ENCODE measurements at places on chromosomes 1 and 21.
A peak's percentile ranks its signal among the peaks of the same experiment; 100 is the strongest.

DNA sequence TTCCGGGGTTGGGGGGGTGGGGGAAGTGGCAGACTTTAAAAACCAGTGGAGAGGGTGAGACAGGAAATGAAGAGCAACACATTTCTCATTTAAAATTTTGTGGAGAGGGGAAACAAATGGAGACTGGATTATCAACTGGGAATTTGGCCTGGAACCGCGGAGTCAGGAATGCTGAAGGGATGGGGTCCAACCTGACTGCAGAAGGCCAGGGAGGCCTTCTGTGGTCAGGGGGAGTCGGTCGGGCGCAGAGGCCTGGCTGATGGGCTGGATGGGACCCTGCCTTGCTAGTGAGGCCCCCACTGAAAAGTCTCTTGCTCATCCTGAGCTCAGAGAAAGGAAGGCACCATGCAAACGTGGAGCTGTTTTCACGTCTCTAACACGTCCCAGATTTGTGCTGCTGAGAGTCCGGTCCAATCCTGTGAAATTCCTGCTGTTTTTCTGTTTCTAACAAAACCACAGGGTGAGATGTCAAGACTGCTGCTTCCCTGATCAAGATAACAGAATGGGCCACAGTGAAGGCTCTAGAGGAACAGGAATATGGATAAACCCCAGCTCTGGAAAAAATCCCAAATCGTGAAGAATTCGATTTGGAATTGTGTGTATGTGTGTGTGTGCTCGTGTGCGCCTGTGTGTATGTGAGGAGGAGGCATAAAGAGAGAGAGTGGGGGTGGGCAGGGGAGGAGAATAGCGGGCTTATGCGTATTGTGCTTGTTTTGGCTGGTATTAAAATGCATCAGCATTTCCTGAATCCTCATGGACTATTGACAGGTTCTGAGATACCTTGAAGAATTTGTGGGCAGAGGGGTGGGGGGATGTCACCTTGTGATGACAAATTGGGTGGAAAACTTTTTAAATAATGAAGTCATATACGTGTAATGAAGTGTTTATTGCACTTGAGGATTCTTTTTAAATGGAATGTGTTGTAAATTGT is 117.4 kb downstream of the NGF start:
- no peak for DNase-seq

DNA sequence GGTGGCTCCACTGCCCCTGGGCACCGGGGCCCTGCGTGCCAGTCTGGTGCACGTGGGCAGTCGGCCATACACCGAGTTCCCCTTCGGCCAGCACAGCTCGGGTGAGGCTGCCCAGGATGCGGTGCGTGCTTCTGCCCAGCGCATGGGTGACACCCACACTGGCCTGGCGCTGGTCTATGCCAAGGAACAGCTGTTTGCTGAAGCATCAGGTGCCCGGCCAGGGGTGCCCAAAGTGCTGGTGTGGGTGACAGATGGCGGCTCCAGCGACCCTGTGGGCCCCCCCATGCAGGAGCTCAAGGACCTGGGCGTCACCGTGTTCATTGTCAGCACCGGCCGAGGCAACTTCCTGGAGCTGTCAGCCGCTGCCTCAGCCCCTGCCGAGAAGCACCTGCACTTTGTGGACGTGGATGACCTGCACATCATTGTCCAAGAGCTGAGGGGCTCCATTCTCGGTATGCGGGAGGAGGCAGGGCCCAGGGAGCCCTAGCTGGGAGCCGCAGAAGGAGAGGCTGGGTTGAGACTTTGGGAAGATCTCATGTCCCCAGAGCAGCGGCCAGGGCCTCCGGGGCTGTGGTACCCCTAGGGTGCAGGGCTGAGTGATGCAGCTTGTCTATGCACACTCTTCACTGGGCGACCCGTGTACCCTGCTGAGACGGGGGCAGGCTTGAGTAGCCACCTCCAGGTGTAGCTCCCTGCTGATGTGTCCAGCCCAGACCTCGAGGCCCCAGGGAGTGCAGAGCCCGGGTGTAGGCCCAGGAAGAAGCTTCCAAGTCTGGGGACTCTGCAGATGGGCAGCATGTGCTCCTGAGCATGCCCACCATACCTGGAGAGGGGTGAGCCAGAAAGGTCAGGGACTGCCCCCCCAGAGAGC is 1.8 kb downstream of the VWA1 start:
- no peak for DNase-seq

DNA sequence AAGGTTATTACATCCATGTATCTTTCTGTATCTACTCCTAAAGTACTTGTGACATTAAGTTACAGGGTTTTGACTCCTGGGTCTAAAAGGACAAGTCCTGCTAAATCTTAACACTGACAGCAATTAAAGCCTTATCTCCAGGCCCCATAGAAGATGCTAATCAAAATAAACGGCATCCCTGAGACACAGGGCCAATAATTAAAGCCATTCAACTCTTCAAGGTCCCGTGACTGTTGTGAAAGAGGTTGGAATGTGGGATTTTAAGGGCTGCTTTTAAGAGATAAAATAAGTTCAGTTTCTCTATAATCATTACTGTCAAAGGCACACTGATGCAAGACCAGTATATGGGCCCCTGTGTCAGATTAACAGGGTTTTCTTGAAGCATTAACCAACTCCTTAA is 8.3 kb downstream of the DNAI4 start:
- DNase-seq: no peak

GRCh38 chr1:223748405-223748772 is 36.0 kb downstream of the CAPN2 start:
- no peak for DNase-seq

DNA sequence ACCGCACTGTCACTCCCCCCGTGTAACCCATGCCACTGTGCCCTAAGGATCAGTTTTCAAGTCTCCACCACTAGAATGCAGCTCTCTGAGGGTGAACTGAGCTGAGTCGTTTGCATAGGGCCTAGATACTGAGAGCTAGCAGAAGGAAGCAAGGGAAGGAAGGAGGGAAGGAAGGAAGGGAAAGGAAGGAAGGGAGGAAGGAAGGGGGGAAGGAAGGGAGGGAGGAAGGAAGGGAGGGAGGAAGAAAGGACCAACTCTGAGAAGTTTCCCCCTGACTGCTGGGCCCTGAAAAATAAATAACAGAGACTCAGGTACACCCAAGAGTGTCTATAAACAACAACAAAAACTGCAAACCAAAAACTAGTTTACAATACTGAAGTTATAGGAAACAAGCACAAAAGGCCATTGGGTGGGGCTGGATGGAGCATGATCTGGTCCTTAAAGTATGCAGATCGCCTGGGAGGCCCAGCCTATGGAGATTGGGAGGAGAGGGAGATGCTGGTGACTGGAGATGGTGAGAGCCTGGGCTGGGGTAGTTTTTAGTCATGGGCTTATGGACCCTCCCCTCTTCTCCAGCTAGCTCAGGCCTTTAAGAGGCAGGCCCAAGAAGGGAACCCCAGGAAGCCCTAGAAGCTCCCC is 1.7 kb upstream of the MRPS15 start:
- no peak for DNase-seq

DNA sequence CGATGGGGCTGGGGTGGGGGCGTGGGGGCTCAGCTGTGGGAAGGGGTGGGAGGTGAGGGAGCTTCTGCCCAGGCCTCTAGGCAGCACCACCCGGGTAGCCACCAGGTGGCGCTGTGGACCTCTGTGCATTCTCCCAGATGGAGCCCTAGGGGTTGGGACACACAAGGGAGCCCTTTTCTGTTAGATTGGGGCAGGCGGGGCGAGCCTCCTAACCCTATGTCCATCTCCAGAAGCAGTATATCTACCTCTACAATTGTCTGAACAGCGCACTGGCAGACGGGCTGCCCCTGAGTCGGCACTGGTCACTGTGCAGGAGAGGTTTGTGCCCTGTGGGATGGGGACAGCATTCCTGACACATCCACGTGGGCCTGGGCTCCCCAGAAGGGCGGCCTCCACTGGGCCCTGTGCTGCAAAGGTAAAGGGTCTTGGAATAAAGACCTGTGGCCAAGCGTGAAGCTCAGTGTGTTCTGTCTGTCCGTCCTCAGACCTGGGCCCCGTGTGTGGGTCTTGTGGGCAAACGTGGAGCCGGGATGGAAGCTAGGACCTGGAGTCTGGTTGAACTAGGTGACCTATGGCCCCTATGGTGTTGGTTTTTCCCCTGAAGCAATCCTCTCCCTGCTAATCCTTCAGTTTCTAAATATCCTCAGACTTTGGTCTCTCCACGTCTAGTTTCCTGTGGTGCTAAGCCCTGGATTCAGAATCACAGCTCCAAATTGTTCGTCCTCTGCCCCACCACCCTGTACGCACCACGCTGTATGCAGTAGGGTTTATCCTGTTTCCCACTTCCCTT is 4.4 kb upstream of the LGR6 start:
- DNase-seq: peak; percentile 76

- no peak for DNase-seq
Observed at GRCh38 chr1:99849413-99849743, 783 bp upstream of the AGL start.

DNA sequence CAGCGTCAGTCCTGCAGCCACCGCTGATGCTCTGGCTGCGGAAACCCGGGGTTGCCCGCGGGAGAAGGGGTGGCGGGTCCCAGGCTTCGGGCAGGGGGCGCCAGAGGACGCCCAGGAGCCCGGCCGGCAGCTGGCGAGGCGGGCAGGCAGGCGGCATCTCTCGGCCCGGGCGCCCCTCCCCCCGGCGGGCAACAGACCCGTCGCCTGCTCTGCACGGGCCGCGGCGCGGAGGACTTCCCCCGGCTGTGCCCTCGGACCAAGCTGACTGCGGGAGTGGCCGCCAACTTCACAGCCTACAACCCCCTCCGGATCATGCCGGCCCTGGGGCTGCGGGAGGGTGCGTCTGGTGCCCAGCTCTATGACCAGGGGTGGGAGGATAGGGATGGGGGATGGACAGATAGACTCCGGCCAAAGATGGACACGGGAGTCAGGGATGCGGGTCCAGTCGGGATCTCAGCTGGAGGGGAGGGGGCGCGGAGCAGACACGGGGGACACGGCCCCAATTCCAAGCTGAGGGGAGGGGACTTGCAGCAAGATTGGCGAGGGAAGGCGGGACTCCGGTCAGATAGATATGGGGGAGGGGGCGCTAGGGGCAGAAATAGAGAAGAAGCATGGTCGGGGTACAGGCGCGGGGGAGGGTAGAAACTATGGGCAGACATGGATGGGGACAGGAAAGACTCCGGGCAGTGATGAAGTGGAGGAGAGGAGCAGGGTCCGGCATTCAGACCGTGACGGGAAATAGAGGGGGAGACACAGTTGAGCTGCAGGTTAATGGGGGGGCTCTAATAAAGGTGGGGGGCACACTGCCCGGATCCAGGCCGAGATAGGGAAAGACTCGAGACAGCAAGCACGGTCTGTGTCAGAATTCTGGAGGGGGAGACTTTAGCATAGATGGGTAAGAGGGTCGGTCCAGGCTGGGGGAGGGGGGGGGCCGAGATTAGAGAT is 1.1 kb downstream of the ADGRB2 start:
- DNase-seq: peak; percentile 79

DNA sequence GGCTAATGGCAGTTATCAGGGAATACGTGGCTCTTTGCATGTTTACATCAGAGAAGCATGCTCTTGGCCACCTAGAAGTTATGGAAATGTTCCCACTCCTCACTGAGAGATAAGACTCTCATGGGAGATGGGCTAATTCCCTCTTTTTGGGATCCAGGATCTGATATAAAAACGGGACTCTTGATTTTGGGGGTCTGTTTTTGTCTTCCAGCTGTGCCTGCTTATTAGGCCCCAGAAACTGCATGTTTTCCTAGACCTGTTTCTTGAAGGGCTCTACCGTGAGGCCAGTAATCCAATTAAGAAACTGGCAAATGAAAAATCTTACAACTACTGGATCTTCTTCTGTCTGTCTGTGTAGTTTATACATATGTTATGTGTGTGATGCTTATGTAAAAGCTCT is 47.0 kb upstream of the PTCH2 start:
- DNase-seq: no peak

GRCh38 chr1:200856716-200857357 is 15.9 kb upstream of the GPR25 start:
- DNase-seq: no peak

GRCh38 chr1:176954242-176954641 is 210.3 kb downstream of the ASTN1 start:
- DNase-seq: no peak

DNA sequence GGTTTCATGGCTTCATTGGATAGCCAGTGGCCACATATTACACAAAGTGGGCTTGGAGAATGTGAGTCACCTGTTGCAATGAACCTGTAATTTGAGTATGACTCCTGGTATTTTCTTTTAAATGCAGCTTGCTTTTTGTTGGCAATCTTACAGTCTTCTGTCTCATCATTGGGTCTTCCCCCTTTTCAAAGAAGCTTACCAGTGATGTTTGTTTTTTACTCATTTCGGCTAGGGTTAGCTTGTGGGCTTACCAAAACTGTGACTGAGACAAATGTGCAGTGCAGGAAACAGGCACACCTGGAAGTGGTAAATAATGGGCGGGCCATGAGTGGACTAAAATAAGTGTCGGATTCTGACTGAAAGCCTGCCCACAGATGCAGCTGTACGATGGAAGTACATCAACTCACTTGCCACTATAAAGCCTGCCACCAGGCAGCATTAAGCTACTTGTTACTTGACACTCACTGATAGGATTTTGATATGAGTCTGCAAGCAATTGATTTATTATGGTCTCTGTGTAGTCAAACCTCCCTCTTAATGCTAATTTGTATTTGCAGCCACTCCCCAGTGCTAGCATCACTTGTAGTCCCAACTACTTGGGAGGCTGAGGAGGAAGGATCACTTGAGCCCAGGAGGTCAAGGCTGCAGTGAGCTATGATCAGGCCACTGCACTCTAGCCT is 4.2 kb downstream of the HHAT start:
- no peak for DNase-seq

DNA sequence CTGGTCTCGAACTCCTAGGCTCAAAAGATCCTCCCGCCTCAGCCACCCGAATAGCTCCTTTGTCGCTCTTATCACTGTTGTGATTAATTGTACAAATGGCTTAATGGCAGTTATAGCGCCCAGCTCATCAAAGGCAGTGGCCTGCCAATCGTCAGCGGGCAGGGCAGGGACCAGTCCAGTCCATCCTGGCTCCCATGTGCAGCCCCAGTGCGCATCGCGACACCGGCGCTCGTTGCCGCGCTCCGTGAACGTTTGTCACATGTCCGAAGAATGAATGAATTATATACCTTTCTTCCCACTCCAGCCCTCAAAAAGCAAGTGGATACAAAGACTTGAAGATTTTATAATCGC is 18.4 kb downstream of the MTX1 start:
- DNase-seq: peak; percentile 72

DNA sequence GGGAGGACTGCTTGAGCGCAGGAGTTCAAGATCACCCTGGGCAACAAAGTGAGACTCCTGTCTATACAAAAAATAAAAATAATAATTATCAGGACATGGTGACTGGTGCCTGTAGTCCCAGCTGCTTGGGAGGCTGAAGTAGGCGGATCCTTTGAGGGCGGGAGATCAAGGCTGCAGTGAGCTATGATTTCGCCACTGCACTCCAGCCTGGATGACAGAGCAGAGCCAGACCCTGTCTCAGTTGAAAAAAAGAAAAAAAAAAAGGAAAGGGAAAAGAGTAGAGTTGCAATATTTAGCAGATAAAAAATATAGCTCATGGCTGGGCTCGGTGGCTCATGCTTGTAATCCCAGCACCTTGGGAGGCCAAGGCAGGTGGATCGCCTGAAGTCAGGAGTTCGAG is 3.3 kb upstream of the S1PR1 start:
- DNase-seq: no peak

Measured in left hindlimb (tissue), 1 donor.